ENCODE measurements at places on chromosomes 7 and 10. TPM values are rescaled to one million over a fixed set of nuclear protein-coding genes. Genes with fewer than 3 reads are reported as not detected.

The KCND2 gene
- total RNA-seq: 0.34 TPM

The RELN gene
- total RNA-seq: 0.63 TPM

- DNase-seq: no peak
These were observed 1.9 kb downstream of the EZH2 start for GRCh38 chr7:148882192-148882591.

GRCh38 chr7:81186691-81187090 lies 267.8 kb upstream of the SEMA3C start:
- DNase-seq: no peak

DNA sequence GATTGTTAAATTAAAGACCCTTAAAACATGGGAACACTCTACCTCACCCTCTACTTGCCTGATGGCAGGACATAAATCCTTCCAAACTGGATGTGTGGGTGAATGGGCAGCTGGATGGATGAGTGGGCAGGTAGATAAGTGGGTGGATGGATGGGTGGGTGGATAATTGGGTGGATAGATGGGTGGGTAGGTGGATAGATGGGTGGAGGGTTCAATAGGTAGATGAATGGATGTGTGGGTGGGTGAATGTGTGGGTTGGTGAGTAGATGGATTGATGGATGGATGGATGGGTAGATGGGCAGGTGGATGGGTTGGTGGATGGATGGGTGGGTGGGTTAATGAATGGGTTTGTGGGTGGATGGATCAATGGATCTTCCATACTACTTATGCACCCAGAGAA lies 18.9 kb upstream of the FFAR4 start:
- no peak for DNase-seq

Measured in LHCN-M2 (cell line).